Activated CD8-positive, alpha-beta memory T cell treated with anti-CD3 and anti-CD28 coated beads for 1 hour (primary cell): ENCODE measurements at places on chromosomes 3 and 15.
A peak's percentile ranks its signal among the peaks of the same experiment; 100 is the strongest.

- DNase-seq: no peak
Observed at GRCh38 chr3:13352621-13353131, 67.4 kb downstream of the NUP210 start.

GRCh38 chr3:46027021-46027705, at the start of gene XCR1:
Gene XCR1, minus strand, starts transcription at chr3:46027483. Its CDS starts 5,536 bp downstream, at chr3:46021947.
- DNase-seq: no peak

DNA sequence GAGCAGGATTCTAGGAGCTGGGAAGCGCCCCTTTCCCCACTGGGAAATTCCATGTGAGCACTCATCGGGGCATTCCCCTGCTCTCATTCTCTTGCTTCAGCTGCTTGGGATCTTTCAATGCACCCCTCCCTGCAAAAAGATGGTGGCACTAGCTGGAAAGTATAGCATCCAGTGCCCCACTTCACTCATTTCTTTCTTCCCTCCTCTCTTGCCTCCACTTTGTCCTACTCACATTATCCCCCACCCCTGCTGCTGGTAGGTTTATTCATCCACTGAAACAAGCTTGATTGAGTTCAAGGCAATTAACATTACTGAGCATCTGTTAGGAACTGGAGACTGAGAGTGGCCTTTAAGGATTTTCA, 84.8 kb upstream of the LIMD1 start:
- no peak for DNase-seq

DNA sequence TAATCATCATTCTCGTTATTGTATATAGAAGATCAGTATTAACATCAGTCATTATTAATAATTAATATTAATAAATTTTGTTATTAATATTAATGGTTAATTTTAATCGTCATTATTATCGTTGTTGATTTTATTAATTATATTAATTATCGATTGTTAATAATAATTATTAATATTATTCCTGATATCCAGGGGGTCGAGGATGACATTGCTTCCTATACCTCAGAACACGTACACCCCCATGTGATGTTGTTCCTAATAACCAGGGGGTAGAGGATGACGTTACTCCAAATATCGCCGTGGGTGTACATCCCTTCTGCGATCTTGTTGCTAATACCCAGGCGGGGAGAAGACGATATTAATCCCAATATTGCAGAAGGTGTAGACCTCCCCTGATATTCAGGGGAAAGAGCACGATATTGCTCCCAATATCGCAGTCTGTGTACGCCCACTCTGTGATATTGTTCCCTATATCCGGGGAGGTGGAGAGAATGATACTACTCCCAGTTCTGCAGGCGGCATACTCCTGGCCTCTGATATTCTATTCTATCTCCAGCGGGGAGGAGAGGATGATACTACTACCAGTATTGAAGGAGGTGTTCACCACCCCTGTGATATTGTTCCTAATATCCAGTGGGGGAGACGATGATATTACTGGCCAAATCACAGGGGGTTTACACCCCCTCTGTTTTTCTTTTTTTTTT, 22.3 kb upstream of the BMF start:
- DNase-seq: no peak

- DNase-seq: no peak
Observed at GRCh38 chr3:126488886-126489569, 13.3 kb upstream of the ZXDC start.

DNA sequence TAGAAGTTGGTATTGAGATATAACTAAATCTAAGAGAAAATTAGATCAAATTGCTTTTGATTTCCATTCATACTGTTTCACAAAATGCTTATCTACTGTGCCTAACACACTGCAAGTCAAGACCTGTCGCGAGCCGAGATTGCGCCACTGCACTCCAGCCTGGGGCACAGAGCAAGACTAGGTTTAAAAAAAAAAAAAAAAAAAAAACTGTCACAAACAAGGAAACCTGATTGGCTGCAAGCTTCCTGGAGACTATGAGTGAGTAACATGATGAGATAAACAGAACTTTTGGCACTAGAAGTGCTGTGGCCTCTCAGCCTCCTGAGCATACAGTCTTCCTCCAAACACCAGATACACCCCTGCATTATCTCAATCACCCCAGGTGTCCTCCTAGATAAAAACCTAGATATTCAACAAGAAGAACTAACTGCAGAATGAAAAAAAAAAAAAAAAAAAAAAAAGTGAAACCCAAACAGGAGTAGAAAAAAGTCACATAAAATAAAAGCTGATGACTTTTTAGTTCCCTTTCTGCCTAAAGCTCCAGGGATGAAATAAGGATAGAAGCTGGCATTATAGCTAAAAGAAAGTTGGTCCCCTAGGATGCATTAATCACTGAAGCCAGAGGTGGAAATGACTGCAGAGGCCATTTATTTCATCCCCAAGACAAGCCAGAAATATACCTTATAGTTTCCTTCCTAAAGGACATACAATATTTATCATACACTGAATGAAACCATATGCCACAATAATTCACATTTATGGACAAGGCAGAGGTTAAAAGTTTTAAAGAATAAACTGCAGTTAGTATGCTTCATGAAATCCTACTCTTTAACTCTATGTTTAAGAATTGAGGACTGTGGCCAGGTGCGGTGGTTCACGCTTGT, 82.4 kb downstream of the P3H2 start:
- no peak for DNase-seq

DNA sequence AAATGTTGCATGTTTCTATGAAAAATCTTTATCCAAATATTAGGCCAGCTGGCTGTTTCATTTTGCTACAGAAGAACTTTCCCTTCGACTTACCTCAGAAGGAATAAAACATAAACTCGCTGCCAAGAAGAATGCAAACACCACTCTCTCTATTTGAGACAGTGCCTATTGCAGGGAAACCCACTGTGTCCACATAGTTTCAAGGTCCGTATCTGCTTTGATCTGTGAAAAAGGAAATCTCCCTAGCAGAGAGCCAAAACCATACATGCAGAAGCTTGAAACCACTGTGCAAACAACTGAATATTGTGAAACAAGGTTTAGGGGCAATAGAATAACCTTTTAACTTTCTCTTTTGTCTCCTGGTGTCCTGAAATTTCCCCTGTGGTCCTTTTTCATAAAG, 35.0 kb upstream of the CAPN7 start:
- DNase-seq: no peak

DNA sequence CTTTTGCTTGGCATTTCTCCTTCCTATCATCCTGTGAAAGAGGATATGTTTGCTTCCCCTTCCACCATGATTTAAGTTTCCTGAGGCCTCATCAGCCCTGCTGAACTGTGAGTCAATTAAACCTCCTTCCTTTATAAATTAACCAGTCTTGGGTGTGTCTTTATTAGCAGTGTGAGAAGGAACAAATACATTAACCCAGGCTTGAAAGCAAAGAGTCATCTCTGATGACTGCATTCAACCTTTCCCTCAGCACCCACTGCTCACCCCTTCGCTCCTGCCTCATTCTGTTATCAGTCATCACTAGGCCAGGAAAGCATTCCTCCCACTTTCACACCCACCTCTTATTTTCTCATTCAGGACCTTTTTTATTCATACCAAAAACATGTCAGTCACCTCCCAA, 59.6 kb upstream of the CASR start:
- DNase-seq: no peak

- DNase-seq: peak; percentile 10
Observed at GRCh38 chr3:47324278-47324865, 41.6 kb downstream of the KLHL18 start.

DNA sequence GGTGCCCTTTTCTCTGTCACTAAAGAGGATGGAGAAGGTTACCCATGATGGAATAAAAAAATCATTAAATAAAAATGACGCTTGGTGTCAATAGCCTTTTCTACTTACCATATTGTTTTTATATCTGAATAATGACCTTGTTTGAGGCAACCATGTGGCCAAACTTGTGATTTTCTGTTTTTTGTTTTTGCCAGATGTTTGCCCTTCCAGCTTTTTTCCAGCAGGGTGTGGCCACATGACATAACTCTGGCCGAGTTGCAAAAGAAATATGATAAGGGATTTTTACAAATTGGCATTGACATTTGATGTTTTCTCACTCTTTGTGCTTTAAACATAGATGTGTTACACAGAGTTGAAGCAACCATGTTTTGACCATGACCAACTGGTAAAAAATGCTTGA, 39.7 kb upstream of the EPHA3 start:
- DNase-seq: no peak

DNA sequence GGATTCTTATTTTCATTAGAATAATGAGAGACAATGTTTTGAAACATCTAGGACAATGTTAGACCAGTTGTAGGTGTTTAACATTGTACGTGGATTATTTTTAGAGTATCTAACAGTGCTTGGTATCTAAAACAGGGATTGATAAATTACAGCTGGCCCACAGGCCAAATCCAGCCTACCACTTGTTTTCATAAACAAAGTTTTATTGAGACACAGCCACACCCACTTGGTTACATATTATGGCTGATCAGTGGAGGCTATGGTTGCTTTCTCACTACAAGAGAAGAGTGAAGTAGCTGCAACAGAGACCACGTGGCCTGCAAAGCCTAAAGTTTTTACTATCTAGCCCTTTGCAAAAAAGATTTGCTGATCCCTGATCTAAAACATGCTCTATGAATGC, 223.1 kb upstream of the CTNNB1 start:
- DNase-seq: no peak

- no peak for DNase-seq
Observed at GRCh38 chr3:38840987-38841386, 25.0 kb upstream of the SCN10A start.

DNA sequence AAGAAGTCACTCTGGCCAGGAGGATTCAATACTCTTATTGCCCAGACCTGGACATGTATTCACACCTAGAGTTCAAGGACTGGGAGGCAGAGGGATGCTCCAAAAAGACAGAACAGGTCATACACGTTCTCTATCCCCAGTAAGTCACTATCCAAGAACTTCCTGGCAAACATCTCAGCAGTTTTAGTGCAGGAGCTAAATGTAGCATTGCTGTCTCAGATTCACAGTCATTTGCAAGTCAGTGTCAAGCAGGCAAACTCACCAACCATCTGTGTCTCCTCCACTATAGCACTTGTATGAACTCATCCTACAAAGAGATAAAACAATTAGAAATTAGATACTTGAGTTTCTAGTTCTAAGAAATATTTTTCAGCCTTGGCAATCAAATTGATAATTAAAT, 38.4 kb downstream of the ABHD17C start:
- no peak for DNase-seq

GRCh38 chr3:193295985-193296384, 55.0 kb downstream of the PLAAT1 start:
- no peak for DNase-seq

DNA sequence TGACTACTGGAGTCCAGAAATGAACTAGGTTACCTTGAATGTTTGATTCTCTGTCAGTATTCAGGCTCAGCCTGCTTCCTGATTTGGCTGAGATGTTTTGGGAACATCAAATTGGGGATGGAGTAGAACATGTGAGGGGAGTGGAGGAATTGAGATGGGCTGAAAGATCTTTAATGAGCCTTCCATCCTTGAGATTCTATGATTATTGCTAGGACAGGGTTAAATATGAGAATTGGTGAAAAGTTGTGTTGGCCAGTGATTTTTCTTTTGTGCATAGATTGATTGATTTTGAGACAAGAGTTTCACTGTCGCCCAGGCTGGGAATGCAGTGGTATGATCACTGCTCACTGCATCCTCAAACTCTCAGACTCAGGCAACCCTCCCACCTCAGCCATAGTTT, 32.4 kb downstream of the IQGAP1 start:
- no peak for DNase-seq

- no peak for DNase-seq
Observed at GRCh38 chr3:17605032-17605431, 137.4 kb downstream of the TBC1D5 start.

- DNase-seq: no peak
Observed at GRCh38 chr3:142053244-142053643, 96.1 kb downstream of the TFDP2 start.

DNA sequence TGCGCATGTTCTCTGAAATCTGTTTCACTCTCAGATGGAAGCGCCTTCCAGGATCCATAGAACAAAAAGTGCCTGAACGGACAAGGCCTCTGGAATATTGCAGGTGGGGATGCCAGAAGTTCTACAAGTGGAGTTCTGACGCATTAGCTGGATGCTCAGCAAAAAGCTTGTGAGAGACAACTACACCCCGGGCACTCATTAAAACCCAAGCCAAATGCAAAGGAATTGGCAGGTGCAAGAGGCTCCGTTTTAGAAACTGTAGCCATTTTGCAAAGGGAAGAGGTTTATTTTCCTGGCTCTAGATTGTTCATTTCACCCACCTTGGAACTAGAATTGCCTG, 35.2 kb upstream of the SLC24A5 start:
- DNase-seq: no peak

- no peak for DNase-seq
Observed at GRCh38 chr3:53516339-53516738, 21.9 kb downstream of the CACNA1D start.

DNA sequence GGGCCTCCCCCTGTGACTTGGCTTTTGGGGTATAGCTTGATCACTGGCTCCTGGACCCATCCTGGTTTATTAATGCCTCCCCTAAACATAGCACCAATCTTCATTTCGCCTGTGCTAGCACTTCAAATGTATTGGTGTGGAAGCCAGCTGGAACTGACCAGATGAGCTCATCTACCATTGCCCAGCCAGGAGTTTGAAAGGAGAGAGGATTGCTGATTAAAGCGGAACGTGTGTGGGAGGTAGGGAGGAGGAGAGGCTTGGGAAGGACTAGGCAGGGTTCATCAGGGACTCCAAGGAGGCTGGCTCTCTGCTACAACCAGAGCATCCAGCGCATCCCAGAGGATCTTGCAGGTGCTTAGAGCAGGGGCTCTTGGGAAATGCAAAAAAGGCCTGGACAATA, 34.4 kb upstream of the TLE3 start:
- DNase-seq: no peak

GRCh38 chr15:42495361-42496212, at the start of gene SNAP23:
Gene SNAP23, plus strand, starts transcription at chr15:42495634. Its CDS starts 16,213 bp downstream, at chr15:42511847.
- peak; percentile 64 for DNase-seq

DNA sequence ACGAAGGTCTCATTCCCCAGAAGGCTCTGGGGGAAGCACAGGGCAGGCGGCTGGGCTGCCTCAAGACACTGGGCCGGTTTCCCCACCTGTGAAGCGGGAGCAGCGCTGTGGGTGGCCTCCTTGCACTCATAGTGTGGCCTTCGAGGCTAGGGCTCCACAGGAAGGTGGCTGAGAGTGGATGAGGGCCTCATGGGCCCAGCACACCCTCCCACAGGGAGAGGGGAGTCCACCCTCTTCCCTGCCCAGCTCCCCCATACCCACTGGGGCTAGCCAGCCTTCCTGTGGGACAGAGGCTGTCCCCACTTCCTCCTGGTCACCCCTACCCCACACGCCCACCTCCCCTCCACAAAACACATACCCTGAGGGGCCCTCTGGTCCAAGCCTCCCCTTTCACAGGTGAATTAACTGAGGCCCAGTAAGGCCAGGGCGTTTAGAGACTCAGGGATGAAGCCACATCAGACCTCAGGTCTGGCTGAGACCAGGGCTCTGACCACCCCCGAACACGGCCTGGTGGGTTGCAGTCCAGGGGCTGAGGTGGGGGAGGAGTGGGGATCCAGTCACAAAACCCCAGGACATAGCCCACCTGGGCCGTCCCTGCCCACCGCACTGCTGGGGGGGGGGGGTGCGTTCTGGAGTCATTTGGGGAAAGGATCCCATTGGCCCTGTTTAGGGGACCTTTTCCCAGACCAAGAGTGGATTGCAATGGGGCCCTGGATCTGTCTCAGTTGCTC, 1.1 kb downstream of the ANPEP start:
- no peak for DNase-seq
